ENCODE measurements at places on chromosomes 7 and 10. TPM values are rescaled to one million over a fixed set of nuclear protein-coding genes. Genes with fewer than 3 reads are reported as not detected.

CDC14C gene
- not detected for total RNA-seq

CLDN3 gene
- total RNA-seq, result not detected

LIPN gene
- total RNA-seq, result not detected

ADCY1 gene
- 3.1 TPM for total RNA-seq

SCIN gene
- total RNA-seq, result 0.11 TPM

STEAP1B gene
- total RNA-seq, result 0.18 TPM

LMTK2 gene
- 13.0 TPM for total RNA-seq

ZNF853 gene
- 0.16 TPM for total RNA-seq

ABCB4 gene
- not detected for total RNA-seq

CALML3 gene
- total RNA-seq, result not detected

KAZALD1 gene
- 0.36 TPM for total RNA-seq
